ENCODE measurements at places on chromosomes 7 and 10. TPM values are rescaled to one million over a fixed set of nuclear protein-coding genes. Genes with fewer than 3 reads are reported as not detected.

Gene LBX1
- total RNA-seq, result 3.1 TPM

Gene LEP
- total RNA-seq, result under 0.01 TPM

Gene CLEC2L
- 0.52 TPM for total RNA-seq

Gene SLC13A1
- total RNA-seq, result not detected

Gene ZCCHC24
- total RNA-seq, result 20.9 TPM

Gene RSU1
- total RNA-seq, result 35.0 TPM

Gene CYP26C1
- total RNA-seq, result not detected

Gene HSPB1
- total RNA-seq, result 80.4 TPM

Gene SLC16A12
- total RNA-seq, result 1.6 TPM

Gene GLI3
- 13.6 TPM for total RNA-seq

Gene MRLN
- 156 TPM for total RNA-seq

Gene IQUB
- total RNA-seq, result 0.52 TPM

Gene CHAT
- not detected for total RNA-seq

Gene FAM20C
- 14.6 TPM for total RNA-seq

Gene TSPAN12
- 33.4 TPM for total RNA-seq

Gene IFIT3
- 12.0 TPM for total RNA-seq

Gene PWWP2B
- 11.0 TPM for total RNA-seq

Gene OPN1SW
- total RNA-seq, result not detected

Gene PODXL
- total RNA-seq, result 18.8 TPM

Gene EGR2
- 3.7 TPM for total RNA-seq

Gene ZNF92
- 4.7 TPM for total RNA-seq

Gene ACTL6B
- total RNA-seq, result not detected

Gene LRIT1
- total RNA-seq, result not detected

Gene NDUFA5
- total RNA-seq, result 39.1 TPM

Gene KLLN
- total RNA-seq, result under 0.01 TPM

Gene CALHM1
- total RNA-seq, result not detected

Gene MYL10
- total RNA-seq, result 8.4 TPM

Gene MYOF
- total RNA-seq, result 45.4 TPM

Gene PON3
- 5.2 TPM for total RNA-seq

Gene FRA10AC1
- 15.1 TPM for total RNA-seq

Gene ABCC2
- total RNA-seq, result 1.6 TPM

Gene CLDN3
- total RNA-seq, result 0.52 TPM

Gene FAM25A
- not detected for total RNA-seq

Gene ITIH5
- total RNA-seq, result 37.1 TPM
